GF-D8 (cell line): ENCODE measurements at places on chromosomes 6 and 20.
A peak's percentile ranks its signal among the peaks of the same experiment; 100 is the strongest.

GRCh38 chr6:27059621-27060425, 187.7 kb upstream of the PRSS16 start:
- no peak for DNase-seq

- no peak for DNase-seq
These were observed 61.8 kb upstream of the MLN start for GRCh38 chr6:33865478-33866077.

GRCh38 chr20:4067600-4068261, 52.4 kb upstream of the RNF24 start:
- peak; percentile 56 for DNase-seq

DNA sequence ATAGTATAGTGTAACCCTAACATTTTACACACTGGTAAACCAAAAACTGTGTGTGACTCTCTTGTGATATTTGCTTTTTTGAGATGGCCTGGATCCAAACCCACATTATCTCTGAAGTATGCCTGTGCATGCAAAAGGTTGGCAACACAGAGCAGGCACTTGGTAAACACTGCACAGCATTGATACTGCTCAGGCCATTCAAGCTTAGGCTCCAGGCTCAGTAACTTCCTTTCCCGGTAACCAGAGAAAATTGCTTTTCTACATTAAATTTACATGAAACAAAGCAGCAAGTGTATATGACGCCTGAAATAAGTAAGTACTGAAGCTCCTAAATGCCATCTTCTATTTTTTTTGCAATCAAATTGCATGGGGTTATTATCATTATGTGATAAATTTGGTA, 205.7 kb downstream of the EPM2A start:
- no peak for DNase-seq

DNA sequence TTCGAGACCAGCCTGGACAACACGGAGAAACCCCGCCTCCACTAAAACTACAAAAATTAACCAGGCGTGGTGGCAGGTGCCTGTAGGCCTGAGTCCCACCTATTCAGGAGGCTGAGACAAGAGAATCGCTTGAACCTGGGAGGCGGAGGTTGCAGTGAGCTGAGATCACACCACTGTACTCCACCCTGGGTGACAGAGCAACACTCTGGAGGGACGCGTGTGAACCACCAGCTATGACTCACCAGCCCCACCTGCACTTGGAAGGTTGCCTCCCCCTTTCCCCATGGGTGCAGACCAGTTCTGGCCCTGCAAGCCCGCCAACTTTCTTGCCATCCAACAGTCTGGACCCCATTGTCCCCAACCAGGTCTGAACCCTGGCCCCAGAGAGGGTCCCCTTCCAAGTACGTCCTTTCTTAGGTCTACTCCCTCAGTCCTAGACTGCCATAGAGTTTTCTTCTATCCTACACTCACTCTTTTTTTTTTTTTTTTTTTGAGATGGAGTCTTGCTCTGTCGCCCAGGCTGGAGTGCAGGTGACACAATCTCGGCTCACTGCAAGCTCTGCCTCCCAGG, 29.2 kb downstream of the ATP9A start:
- DNase-seq, result no peak

DNA sequence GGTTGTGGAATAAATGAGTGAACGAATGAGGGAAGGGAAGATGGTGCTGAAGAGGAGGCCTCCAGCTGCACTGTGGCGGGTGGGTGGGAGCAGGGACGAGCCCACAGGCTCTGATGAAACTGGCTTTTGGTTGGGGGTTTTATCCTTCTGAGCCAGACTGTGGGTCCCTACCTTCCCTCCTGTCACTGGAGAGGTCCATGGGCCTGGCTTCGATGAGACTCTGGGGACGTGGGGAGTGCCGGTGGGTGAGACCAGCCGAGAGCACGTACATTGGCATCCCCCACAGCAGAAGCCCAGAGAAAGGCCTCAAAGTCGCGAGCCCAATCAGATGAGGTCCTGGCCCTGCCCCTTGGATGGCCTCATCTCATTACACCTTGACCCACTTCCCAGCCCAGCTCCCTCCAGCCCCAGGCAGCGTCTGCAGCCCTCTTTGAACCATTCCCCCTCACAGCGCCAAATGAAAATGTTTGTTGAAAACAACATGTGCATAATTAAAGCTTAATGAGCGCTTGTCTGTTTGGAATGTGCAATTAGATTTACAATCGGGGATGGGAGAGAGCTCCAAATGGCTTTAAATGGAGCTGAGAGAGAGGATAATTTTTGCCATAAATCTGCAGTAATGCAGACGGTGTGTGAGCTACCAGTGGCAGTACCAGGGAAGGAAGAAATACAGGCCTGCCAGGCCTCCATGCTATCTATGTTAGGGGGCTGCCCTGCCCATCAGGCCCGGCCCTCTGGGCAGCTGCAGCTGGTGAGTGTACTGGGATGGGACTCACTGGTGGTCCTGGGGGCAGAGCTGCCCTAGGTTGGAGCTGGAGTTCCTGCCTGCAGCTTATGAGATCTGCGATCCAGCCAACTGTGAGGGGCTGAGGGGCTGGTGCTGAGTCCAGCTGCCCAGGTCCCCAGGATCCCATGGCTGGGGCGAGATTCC, 47.2 kb downstream of the TOX2 start:
- no peak for DNase-seq

- no peak for DNase-seq
These were observed 100.4 kb downstream of the TMEM200A start for GRCh38 chr6:130466052-130466747.

DNA sequence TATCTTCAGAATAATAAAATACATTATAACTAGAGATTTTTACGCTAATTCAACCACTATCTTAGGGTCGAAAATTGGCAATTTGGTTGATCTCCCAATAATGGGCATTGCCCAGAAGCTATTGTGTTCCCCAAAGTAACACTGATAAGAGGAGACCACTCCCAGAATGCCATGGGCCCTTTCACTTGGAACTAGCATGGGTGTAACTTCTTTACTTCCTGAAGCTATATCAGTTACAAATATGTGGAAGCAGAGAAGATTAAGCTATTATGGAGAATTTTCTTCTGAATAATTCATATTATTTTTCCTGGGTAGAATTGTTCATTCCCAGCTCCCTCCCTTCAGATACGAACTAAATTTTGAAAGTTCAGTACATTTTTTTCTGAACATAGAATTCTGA, 48.2 kb upstream of the JAG1 start:
- no peak for DNase-seq

DNA sequence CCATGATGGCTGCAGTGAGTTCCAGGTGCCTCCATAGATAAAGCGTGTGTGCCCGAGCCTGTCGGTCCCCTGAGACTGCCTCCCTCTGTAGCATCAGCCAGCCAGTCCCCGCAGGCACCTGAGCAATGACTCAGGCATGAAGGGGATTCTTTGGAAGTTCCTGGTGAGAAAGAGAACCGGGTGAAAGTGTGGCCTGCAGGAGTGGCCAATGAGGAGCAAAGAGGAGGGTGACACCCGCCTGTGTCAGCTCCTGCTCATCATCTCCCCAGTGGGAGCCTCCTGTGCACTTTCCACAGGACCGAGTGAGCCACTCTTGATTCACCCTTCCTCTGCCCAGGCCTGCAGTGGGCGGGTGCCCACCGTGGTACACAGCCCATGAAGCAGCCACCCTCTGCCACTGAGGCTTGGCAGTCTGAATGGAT, 71.2 kb upstream of the PTPN1 start:
- no peak for DNase-seq

DNA sequence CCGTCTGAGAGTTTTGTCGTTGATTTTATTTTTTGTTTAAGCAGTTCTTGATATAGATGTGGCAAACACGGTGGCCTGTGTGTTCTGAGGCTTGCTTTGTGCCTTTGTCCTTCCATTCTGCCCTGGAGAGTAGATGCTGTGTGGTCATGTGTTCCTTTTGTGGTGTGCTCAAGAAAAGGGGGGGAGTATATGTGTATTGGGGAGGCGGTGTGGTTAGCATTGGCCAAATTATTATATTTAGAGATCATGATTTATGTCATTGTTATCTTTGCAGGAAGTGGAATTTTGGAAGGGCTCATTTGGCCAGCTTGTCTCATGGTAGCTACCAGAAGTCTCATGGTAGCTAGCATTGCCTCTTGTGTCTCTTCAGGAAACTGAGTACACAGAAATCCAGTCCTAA, 16.4 kb downstream of the RREB1 start:
- no peak for DNase-seq

DNA sequence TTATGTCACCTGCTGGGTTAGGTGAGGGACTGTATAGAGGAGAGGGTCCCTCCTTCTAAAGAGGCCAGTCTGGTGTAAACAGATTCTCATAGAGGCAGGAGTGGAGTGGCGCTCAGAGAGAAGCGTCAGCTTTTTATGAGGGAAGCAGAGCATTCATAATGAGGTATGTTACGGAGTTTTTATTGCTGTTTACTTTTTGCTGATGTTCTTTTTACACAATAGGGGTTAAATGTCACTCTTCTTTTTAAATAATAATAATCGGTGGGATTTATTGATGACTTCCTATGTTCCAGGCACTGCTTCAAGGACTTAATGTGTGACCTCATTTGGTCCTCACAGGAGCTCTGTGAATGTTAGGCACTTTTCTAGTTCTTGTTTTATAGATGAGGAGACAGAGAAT, 79.9 kb downstream of the L3MBTL3 start:
- no peak for DNase-seq

DNA sequence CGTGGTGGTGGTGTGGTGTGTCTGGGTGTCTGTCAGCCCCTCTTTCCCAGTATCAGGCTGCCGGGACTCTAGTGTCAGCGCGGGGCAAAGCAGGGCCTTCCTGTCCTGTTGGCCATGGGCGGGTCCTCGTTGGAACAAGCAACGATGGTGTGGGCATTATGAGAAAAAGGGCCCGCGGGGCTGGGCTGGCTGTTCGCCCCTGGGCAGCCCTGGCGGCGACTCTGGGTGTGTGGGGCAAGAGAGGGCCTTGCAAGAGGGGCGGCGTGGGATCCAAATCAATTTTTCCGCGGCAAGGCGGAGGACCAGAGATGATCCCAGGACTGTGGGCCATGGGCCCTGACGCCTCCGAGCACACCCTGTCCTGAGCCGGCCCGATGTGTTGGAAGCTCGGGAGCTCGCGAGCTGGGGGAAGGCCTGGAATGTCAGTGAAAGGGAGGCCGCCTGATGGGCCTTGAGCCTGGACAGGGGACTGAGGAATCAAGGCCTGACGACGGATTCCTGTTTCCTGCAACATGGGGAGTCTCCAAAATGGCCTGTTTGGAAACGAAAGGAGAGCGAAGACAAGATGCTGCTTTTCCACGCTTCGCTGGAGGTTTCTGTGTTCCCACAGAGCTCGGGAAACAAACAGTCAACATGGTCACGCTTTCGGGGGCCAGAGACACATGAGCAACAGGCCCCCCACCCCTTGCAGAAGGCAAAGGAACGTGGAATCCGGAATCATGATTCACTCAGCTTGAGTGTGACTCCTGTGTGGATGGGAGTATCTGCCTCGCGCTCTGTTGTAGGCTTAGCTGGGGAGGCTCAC, 364.7 kb upstream of the DEFB115 start:
- no peak for DNase-seq
